ENCODE measurements at places on chromosomes 2 and 18.

DNA sequence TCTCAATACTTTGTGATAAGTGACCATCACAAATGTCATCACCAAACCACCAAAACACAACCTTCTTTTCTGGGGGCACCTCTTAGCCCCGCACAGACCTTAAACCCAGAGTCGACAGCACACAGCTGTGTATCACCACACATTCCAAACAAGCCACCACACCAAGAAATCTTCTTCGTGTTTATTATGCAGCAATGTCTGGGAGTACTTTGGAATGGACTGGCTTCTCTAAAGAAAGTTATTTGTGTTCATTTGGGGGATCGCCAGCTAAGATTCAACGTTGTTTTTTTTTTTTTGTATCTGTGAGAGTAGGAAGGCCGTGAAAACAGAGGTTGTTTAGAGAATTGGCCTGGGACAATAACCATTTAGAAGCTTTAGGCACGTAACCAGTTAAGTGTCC lies 1.1 kb upstream of the MTA3 start:
- DNase-seq = no peak

DNA sequence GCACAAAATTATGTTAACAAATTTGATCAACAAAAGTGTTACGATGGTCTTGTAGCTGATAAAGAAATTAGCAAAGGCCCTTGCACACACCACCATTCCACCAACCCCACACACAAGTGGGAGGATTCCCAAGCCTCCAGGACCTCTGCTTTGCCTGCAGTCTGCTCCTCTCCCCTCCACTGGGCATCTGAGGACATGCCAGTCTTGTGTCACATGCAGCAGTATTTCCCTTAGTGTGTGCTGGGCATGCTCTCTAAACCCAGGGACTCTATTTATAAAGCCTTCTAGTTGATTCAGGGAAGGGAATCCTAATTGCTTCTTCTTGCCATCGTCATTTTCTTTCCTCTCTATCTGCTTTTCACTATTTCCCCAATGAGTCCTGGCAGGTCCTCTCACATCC lies 53.3 kb downstream of the KCTD18 start:
- DNase-seq = no peak

DNA sequence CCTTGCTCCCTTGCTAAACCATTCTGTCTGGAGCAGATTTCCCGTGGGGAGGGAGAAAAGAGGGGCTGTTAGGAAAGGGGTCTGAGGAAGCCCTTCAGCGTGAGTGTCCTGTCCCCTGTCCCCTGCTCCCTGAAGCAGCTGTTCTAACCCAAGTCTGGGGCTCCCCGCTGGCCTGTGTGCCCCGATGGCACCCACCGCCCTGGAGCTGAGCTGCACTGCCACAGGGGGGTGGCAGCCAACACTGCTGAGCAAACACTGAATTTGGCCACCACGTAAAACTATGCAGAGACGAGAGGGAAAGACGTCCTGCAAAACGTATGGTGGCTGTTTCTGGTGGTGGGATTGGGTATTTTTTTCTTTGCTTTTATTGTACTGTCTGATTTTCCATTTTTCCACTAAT lies 17.9 kb downstream of the KCNG2 start:
- DNase-seq = no peak

DNA sequence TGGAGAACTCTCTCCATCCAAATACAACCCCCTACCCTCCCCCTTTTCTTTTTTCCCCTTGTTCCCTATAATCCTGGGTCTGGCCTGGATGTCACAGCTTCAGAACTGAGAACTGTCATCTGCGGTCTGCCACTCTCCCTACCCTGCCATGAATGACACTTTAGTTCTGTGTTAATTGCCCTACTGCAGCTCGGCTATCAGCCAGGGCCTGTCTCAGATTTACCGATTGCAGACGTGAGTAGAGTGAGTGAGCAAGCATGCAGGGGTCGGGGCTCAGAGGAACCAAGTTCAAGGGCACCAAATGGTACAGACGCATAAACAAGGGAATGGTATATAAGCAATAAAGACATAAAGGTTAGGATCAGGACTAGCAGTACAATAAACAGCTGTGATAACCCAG lies 967.8 kb downstream of the BCL11A start:
- no peak for DNase-seq

GRCh38 chr2:197516393-197516761 lies 511 bp downstream of the MOB4 start:
- no peak for DNase-seq

GRCh38 chr2:190696792-190697398 lies 48.0 kb downstream of the NAB1 start:
- no peak for DNase-seq

- DNase-seq = no peak
Observed at GRCh38 chr2:223148516-223148915, 96.5 kb downstream of the KCNE4 start.

DNA sequence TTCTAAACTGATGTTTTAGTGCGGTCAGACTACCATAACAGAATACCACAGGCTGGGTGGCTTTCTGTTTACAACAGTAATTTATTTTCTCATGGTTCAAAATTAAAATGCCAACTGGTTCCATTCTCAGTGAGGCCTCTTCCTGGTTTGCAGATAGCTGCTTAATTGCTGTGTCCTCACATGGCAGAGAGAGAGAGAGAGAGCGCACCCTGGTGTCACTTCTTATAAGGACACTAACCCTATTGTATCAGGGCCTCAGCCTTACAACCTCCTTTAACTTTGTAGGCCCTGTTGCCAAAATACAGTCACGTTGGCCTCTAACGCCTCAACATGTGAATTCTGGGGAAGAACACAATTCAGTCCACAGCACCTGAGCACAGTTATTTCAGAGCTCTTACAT lies 37.5 kb upstream of the ZNF385B start:
- DNase-seq = no peak

GRCh38 chr2:124810132-124810531 lies 785.0 kb downstream of the CNTNAP5 start:
- no peak for DNase-seq

DNA sequence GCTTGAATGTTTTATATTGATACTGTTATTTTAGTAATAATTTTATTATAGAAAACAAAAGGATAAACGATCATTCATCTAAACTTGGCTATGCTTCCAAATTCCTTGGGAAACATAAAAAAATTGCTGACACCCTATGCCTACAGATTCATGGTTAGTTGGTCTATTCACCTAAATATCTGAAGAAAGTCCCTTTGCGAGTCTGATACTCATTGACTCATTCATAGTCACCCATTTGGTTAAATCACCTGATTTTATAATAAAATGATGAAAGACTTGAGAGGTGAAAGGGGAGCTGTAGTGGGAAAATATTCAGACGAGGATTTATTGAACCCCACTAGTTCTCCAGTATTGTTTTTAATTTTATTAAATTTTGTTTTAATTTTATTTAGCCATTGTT lies 112.0 kb downstream of the PTPN4 start:
- no peak for DNase-seq

- no peak for DNase-seq
Observed at GRCh38 chr2:239157771-239158170, 243.0 kb downstream of the HDAC4 start.

DNA sequence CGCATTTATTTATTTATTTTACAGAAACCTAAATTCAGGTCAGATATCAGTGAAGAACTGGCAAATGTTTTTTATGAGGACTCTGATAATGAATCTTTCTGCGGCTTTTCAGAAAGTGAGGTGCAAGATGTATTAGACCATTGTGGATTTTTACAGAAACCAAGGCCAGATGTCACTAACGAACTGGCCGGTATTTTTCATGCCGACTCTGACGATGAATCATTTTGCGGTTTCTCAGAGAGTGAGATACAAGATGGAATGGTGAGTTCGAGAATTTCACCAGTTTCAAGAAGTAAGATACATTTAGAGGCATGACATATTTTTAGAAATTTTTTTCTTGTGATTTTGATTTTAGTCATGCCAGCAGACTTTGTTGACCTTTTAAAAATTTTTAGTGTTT lies 4.6 kb downstream of the CDCA7 start:
- no peak for DNase-seq

DNA sequence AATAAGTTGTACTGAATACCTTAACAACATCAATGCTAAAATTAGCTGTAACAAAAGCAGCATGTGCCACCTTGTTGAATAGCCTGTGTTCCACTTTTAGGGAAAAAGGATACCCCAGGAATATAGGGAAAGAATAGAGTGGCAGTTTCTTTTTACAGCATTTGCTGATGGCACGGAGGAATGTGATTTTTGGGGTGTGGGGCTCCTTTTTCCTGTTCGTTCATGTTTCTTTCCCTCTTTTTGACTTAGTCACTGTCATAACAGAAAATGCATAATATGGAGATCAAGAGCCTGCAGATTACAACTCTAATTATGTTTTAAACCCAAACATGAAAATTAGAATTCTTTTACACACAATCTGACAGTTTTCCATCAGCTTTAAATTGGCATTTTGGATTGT lies 60.4 kb downstream of the MAP3K20 start:
- no peak for DNase-seq

DNA sequence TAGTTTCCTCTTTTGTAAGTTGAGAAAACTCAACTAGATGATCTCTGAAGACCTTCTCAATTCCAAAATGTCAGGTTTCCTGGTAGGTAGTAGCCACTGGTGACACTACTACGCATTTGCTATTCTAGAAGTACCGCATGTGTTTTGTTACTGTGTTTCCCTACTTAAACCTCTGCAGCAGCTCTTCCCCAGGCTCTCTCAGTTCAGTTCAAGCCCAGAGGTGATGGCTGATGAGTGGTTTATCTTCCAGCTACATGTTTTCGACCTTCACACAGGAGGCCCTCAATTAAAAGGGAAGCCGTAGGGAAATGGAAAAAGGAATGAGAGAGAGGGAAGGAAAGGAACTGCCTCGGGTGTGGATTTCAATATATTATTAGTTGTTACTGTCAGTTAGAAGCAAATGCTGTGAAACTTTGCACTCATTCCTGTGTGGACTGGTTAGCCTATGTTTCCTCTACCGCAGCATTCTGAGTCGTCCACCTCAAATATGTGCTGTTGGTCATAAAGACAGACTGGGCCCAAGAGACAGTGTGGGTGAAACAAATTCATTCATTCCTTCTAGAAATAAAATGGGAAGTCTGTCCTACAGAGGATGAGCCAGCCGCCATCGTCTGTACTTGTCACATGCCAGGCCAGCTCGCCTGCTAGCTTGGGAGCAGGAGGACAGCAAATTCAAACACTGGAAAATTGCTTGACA lies 455.2 kb upstream of the RAB12 start:
- no peak for DNase-seq

DNA sequence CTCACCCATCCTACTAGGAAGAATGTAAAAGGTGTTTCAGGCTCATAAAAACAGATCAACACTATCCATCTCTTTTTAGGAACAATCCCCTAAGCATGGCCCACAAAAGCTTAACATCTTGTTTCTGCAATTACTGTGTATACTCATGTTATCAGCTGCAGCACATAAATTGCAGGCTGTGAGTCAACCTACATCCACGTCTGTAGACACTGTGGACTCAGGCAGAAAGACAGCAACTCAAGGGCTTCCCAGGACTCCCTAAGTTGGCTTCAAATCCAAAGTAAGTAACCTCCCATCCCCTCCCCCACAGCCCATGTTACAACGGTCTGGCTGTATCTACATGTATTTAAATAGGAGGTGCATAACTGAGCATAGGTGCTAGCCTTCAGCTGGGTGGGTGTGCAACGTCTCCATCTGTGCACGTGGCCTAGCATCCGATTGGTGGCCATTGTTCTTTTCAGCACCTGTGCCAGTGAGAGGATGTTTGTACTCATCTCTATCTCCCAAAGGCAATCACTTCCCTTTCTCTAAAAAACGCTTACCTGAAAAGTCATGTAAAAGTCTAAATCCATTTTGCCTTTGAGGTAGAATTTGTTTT lies 30.1 kb downstream of the UXS1 start:
- DNase-seq = no peak

GRCh38 chr18:27863780-27864430 lies 313.0 kb downstream of the CDH2 start:
- no peak for DNase-seq

- no peak for DNase-seq
Observed at GRCh38 chr18:22525883-22526282, 108.2 kb upstream of the CTAGE1 start.

GRCh38 chr2:124450481-124450880 lies 425.4 kb downstream of the CNTNAP5 start:
- DNase-seq = no peak

- no peak for DNase-seq
Observed at GRCh38 chr18:24923138-24923537, 428.8 kb downstream of the ZNF521 start.

Measured in inflammatory macrophage treated with lipopolysaccharide for 4 hours (primary cell).